Activated CD4-positive, alpha-beta T cell treated with anti-CD3 and anti-CD28 coated beads, Interleukin-2, amount 10 ng/mL, durations not matched to agents 24 days and 14 days (primary cell): ENCODE measurements at places on chromosomes 7 and 10. TPM values are rescaled to one million over a fixed set of nuclear protein-coding genes. Genes with fewer than 3 reads are reported as not detected.

The ZMIZ1 gene
- 66.3 and 71.7 TPM in 2 replicates for total RNA-seq

The TCAF2 gene
- 32.8 and 34.7 TPM in 2 replicates for total RNA-seq

The UPP1 gene
- 61.5 and 64.2 TPM in 2 replicates for total RNA-seq

The ARL4A gene
- total RNA-seq, result 8.9 and 11.0 TPM in 2 replicates

The OR6B1 gene
- not detected in 2 replicates for total RNA-seq

The PPP1R17 gene
- not detected in 2 replicates for total RNA-seq

The COMMD3 gene
- total RNA-seq, result 76.7 and 79.7 TPM in 2 replicates

The MYH16 gene
- not detected in 2 replicates for total RNA-seq

The CLDN3 gene
- not detected in 2 replicates for total RNA-seq

The CH25H gene
- total RNA-seq, result not detected in 2 replicates

The FGF8 gene
- 0.35 TPM in 1 of 2 replicates, not detected in the other for total RNA-seq

The ATP6V0A4 gene
- not detected in 2 replicates for total RNA-seq

The ZRANB1 gene
- total RNA-seq, result 14.9 and 15.5 TPM in 2 replicates

The TMEM130 gene
- total RNA-seq, result 0.66 TPM in 1 of 2 replicates, not detected in the other

The CPA2 gene
- total RNA-seq, result 0.14 TPM in 2 replicates

The HOXA3 gene
- total RNA-seq, result not detected in 2 replicates

The VAX1 gene
- not detected in 2 replicates for total RNA-seq
